ENCODE measurements at places on chromosomes 5 and 9.
A peak's percentile ranks its signal among the peaks of the same experiment; 100 is the strongest.

DNA sequence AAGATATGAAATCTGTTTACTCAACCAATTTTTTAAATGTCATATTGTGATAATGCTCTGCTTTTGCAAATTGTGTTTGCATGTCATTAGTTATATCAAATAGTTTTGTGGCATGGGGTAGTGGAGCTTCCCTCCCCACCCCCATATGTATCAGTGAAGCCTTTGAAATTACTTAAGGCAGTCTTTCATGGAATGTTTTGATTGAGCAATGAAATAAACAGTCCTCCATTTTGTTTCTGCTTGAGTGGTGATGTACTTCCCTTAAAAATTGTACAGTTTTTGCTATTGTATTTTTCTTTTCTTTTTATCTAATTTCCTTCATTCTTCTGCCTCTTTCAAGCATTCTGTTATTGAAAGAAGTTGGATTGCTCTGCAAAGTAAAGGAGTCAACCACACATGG lies 3.5 kb downstream of the SOWAHA start:
- H3K36me3 ChIP-seq, result no peaks in the 10 kb centered on the region
- H3K4me1 ChIP-seq, result peaks cover 23% of the 10 kb centered on the region
- no peak for DNase-seq
- H3K4me3 ChIP-seq, result peak overlapping the region; percentile 67
- no peaks in the 10 kb centered on the region for H3K27me3 ChIP-seq

DNA sequence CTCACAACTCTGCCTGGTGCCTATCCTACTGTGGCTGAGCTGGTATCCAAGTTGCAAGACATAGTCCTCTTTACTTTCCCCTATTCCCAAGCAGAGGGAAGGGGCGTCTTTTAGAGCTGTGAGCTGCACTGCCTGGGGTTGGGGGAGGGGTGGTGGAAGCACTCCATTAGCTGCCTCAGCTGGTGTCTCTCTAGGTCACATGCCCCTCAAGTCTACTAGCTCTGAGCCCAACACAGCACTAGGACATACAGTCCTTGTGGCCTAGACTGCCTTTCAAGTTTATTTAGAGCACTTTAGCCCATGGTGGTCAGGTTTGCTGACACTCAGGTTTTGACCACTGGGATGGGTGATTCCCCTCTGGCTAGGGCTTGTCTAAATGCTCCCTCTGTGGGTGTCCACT lies 54.7 kb downstream of the SREK1 start:
- no peaks in the 10 kb centered on the region for H3K36me3 ChIP-seq
- H3K27ac ChIP-seq, result no peak overlapping the region
- no peak overlapping the region for H3K4me3 ChIP-seq
- H3K4me1 ChIP-seq, result no peaks in the 10 kb centered on the region
- no peaks in the 10 kb centered on the region for H3K27me3 ChIP-seq

DNA sequence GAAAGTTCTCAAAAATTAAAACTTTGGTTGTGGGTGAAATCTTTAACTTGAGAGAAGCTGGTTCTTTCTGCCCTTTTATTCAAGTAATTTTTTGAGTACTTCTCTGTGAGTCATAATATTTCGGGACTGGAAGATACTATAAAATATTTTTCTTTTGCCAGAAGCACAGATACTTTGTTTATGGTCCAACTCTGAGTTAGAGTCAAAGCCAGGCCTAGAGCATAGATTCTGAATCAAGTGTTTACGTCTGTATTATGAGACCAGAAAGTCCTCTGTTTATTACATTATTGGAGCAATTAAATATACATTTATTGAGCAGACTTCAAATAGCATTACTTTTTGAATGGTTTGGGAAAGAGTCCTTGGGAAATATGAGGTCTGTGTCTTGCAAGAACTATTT lies 187.9 kb downstream of the FER start:
- H3K4me1 ChIP-seq, result no peaks in the 10 kb centered on the region
- no peak overlapping the region for H3K27ac ChIP-seq
- H3K4me3 ChIP-seq, result no peak overlapping the region
- no peaks in the 10 kb centered on the region for H3K27me3 ChIP-seq
- no peaks in the 10 kb centered on the region for H3K36me3 ChIP-seq

- no peak overlapping the region for H3K4me3 ChIP-seq
- no peaks in the 10 kb centered on the region for H3K4me1 ChIP-seq
- no peaks in the 10 kb centered on the region for H3K36me3 ChIP-seq
- peaks cover 5% of the 10 kb centered on the region for H3K27me3 ChIP-seq
Measured at GRCh38 chr9:84101964-84102632, 121.5 kb downstream of the RMI1 start.

DNA sequence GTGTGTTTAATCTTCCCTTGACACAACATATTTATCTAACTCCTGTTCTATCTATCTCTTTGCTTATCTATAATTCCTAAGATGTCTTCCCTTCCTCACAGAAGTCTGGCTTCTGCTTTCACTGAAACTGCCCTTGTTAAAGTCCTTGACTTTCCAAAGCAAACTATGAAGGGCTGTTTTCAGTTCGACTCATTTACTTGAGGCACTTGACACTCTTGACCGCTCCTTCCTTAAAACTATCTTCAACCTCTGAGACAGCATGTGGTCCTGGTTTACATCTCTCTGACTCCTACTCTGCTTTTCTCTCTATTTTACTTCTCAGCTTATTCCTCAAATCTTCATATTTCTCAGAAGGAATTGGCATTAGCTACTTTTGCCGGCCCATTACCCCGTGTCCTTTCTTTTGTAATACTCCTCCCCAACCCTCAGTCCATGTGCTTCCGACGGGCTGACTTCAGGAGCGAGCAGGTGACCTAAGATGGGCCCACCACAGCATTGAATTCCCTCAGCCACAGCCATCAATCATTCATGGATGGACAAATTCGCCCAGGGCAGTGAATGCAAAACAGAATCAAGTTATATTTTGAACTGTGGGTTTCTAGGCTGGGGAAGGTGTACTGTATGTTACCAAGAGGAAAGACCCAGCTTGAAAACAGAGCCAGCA lies 1089.2 kb downstream of the PTPRD start:
- no peaks in the 10 kb centered on the region for H3K4me1 ChIP-seq
- H3K27me3 ChIP-seq, result no peaks in the 10 kb centered on the region
- no peaks in the 10 kb centered on the region for H3K36me3 ChIP-seq
- H3K27ac ChIP-seq, result no peak overlapping the region

- no peaks in the 10 kb centered on the region for H3K27me3 ChIP-seq
- DNase-seq, result no peak
- H3K4me3 ChIP-seq, result no peak overlapping the region
Measured at GRCh38 chr9:34524349-34524748, 1.6 kb upstream of the ENHO start.

DNA sequence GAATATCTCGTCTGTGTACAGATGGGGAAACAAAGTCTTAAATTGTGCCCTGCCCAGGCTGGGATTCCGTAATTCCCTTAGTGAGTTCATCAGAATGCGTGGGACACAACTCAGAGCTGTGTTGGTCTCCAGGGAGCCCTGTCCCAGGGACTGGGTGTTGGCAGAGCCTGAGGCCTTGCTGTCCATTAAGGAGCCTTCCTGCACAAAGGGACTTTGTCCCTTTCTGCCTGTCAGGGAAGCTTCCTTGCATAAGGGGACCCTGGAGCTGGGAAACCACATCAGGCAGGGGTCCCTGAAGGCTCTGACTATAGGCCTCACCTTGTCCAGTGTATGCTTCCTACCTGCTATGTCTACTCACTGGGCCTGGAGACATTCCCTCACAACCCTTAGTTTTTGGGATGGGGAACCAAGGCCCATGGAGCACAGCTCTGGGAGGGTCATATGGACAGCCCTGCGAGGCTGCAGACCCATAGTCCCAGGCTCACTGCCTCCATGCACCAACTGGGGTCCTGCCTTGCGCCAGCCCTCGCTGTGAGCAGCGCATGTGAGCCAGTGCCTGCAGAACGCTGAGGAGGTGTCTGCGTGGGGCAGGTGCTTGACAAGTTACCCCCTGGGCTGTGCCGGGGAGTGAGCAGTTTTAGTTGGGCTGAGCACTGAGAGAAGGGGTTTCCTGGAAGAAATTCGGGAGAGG lies 1.6 kb downstream of the CARD19 start:
- H3K4me1 ChIP-seq, result peaks cover 41% of the 10 kb centered on the region
- peak overlapping the region; percentile 96 for H3K27ac ChIP-seq
- H3K4me3 ChIP-seq, result no peak overlapping the region
- H3K27me3 ChIP-seq, result no peaks in the 10 kb centered on the region
- H3K36me3 ChIP-seq, result no peaks in the 10 kb centered on the region

GRCh38 chr5:133336969-133337410 lies 275.4 kb downstream of the FSTL4 start:
- peak; percentile 30 for DNase-seq
- H3K36me3 ChIP-seq, result no peaks in the 10 kb centered on the region
- no peak overlapping the region for H3K4me3 ChIP-seq
- no peaks in the 10 kb centered on the region for H3K27me3 ChIP-seq
- H3K27ac ChIP-seq, result no peak overlapping the region

- no peak overlapping the region for H3K4me3 ChIP-seq
- H3K27me3 ChIP-seq, result no peaks in the 10 kb centered on the region
- H3K4me1 ChIP-seq, result no peaks in the 10 kb centered on the region
- peak overlapping the region; percentile 56 for H3K27ac ChIP-seq
Measured at GRCh38 chr9:70091572-70091971, 47.9 kb downstream of the MAMDC2 start.

Measured in Peyer's patch (tissue), 4 donors.